ENCODE measurements at places on chromosomes 5 and 9.

DNA sequence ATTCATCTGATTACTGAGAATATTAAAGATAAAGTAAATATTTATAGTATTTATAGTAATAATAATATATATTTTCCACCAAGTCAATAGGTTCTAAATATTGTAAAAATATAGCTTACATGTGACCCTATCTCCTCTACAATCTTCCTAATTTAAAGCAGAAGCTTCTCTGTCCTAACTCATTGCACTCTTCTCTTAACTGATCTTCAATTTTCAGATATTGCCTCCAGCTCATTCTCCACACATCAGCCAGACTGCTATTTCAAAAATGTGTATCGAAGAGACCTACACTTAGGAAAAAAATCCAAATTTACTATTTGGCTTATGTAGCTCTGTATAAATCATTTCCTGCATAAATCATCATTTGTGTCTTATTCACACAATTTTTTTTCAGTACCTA lies 47.8 kb downstream of the CDH18 start:
- DNase-seq: no peak

GRCh38 chr9:127974769-127975261 lies 6.0 kb downstream of the EEIG1 start:
- DNase-seq: no peak

- no peak for DNase-seq
Measured at GRCh38 chr9:113734826-113735225, 141.3 kb upstream of the ZNF618 start.

DNA sequence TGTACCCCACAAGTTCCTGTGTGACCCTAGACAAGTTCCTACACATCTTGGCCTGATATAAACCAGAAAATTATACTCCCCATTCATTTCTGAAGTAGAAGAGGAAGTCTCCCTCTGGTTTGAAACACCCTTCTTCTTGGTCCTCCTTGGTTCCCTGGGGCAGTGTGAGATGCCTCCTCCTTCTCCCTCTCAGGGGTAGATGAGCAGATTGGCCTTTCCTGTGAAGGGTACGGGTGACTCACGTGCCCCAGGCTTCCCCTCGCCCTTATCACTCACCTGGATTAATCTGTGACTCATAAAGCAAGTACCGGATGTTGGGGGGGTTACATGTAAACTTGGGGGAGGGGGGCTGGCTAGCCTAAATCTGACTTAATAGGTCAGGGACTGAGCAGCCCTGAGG lies 11.1 kb upstream of the AQP3 start:
- no peak for DNase-seq

DNA sequence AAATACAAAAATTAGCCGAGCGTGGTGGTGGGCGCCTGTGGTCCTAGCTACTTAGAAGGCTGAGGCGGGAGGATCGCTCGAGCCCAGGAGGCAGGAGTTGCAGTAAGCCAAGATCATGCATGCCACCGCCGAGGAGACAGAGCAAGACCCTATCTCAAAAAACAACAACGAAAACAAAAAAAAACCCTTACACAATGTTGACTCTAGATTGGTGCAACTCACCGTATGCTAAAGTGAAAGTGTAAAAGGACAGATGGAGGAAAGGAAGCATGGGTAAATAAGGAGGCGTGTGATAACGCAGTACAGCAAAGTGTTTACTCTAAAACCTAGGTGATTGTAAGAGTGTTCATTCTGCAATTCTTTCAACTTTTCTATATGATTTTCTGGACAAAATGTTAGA lies 15.9 kb upstream of the RUFY1 start:
- DNase-seq: no peak

DNA sequence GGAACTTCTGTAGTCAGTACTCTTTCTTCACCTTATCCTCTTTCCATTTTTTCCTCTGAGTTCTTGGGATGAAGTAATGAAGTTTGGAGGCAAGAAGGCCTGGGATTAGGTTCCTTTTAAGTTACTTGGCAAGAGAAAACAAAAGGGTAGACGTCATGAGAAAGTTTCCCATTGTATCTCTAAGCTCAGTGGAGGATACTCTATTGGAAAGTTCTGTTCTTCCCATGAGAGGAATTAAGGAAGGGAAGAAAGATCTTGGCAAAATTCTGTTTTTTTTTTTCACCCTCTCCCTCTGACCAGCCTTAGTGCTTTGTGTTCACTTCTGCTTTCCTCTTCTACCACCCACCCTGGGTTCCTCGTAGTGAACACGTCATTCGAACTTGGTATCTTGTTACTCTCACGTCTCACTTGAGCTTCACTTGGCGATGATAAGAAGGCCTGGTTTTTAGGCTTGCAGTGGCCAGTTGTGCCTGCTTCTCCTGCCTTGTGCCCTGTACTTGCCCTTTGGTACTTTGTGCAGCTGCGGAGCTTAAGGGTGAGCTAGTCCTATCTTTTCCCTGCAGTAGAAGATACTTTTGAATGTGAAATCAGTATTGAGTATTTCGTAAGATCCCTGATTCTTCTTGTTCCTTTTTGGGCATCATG lies 67.0 kb downstream of the ARHGAP26 start:
- DNase-seq: no peak

DNA sequence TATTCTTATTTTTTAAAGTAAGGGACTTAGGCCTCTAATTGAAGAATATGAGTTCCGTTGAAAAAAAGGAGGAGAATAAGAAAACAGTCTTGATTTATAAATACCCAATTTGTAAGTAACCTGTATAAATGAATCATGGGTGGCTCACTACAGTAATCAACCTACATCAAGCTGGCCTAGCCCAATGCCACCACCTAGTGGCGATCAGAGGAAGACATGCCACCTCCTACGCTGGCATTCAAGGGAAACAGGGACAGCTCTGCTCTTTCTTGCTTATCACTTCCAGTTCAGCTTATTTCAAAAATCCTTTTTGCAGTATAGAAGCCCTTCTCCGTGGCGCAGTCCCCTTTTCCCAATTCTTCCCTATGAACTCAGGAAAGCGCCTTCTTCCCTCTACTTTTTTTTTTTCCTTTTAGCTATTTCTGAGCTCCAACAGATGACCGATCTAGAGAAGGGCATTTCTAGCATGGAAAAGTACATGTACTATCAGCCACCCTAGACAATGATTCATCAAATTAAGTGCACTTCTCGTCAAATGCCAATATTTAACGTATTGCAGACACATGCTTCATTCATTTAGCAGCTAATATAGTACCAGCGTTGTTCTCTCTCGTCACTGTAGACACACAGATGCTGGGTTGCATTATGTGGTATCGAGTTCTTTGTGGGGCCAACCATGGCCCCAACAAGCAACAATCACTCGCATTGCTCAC lies 28.3 kb downstream of the PTPN3 start:
- peak; percentile 63 for DNase-seq

DNA sequence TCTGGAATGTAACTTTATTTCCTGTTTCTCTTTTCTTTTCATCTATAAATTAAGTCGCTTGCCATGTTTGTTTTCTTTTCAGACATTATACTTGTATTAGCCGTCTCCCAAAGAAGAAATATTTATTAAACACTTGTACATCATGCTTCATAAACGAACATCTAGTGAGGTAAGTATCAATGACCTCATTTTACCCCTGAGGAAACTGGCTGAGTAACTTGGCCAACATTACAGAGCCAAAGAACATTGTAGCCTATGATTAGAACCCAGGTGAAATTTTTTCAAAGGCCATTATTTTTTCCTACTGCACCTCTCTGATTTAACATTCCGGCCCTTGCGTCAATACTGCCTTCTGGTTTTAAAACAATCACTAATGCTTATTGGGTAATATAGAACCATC lies 4.2 kb downstream of the FREM1 start:
- no peak for DNase-seq

DNA sequence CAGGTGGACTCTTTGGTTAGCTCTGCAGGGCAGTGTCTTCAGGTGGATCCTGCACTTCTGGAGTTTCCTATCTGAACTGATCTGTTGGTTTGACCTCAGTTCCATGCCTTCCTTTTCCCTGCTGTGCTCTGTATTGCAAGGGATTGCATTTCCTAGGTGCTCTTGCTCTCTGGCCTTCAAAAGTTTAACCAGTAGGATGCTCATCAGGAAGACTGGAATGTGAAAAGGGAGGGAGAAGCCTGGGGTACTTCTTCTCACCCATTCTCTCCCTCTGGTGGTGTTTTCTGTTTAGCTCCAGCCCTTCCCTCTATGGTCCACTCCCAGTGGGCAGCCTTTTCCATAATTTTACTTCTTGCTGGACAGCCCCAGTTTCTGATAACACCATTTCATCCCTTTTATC lies 78.5 kb downstream of the ZNF618 start:
- DNase-seq: no peak

DNA sequence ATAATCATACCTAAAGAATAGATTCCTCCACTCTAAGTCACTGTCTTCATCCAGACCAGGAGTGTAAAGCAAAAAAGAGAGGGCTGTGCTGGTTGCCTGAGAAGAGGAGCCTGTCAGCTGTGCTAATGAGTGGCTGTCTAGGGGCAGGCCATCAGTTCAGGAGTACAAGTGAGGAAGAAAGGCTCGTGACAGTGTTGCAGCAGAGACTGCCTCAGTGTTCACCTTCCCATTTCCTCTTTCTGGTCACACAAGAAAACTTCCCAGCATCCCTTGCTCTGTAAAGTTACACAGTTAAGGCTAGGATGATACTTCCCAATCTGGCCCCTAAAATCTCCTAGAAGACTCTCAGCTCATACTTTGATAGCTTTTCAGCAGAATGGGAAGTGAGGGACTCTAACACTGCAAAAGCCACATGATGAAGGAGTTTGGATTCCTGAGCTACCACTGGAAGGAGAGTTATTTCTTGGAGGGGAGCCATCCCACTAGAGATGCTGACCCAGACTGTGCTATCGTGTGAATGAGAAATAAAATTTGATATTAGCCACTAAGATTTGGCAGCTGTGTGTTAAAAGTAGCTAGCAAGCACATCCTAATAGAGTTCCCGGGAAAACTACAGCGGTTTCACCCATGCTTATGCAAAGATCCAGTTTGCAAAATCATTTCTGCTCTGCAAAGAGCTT lies 67.1 kb downstream of the ADAMTS12 start:
- no peak for DNase-seq

DNA sequence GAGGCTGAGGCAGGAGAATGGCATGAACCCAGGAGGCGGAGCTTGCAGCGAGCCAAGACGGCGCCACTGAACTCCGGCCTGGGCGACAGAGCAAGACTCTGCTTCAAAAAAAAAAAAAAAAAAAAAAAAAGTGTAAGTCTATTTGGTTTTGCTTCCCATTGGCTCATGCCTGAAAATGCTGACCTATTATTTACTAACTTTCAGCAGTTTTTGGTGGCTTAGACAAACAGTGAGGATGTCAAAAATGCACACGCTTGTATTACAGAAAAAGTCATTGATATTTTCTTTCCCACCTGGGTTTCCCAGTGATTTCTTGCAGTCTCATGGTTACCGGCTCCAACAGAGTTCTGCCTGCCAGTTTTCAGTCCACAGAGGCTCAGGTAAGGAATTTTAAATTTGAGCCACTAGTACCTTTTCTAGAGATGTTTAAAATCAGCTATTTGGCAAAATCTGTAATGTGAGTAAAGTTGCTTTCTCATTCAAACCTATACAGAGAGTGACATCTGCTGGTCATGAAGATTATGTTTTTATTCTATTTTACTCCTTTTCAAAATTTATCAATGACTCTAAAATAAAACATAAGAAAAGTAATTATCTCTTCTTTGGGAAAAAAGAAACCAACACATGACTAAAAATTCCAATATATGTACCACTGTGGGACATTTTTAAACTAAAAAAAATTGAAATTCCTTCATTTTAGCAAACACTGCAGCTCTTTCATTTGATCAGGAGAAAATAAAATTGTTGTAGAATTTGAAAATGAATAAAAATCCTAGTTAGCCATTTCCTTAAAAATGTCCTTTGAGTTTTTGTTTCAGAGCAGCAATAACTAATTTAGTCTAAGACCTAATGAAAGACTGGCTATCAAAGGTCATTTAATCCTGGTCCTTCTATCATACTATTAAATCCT lies 8.8 kb downstream of the FAM200C start:
- DNase-seq: no peak

DNA sequence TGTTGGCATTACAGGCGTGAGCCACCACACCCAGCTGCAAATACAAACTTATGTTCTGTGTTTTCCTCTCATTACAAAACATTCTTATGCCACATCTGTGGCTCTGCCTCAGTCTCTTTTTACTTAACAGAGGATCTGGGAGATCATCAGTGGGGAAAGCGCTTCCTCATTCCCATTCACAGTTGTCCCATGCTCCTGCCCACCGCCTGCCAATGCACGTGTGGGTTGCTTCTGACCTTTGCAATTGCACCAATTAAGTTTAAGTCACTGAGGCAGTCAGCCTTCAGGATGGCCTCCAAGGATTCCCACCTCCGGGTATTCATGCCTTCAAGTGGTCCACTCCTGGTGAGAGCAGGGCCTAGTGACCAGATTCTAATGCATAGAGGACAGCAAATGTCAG lies 34.9 kb upstream of the EEIG1 start:
- DNase-seq: no peak
